Testis (tissue), 5 donors: ENCODE measurements at places on chromosomes 1 and 21. TPM values are rescaled to one million over a fixed set of nuclear protein-coding genes. Genes with fewer than 3 reads are reported as not detected.

The TMEM200B gene
- 35.6 TPM for polyA plus RNA-seq

The RBM15 gene
- 22.2 TPM for polyA plus RNA-seq

The LHX8 gene
- 1.7 TPM for polyA plus RNA-seq

The ITLN2 gene
- 1.5 TPM for polyA plus RNA-seq

The NECTIN4 gene
- polyA plus RNA-seq, result 1.3 TPM
